ENCODE measurements at places on chromosomes 2 and 18.

DNA sequence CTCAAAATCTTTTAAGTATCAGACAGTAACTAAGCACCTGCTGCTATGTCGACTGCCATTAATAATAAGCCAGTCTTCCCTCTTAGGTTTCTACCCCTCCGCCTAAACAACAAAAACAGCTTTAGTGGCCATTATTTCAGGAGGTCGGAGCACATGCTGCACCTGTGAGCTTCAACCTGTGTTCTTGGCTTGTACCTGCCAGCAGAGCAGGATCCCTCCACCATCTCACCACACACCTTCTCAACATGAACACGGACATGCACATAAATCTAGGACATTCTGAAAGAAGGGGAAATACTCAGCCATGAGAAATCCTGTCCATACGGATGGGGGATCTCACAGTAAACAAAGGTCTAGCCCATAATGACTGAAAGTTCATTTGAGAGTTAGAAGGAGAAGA is 3.7 kb downstream of the CYB5A start:
- DNase-seq, result no peak

DNA sequence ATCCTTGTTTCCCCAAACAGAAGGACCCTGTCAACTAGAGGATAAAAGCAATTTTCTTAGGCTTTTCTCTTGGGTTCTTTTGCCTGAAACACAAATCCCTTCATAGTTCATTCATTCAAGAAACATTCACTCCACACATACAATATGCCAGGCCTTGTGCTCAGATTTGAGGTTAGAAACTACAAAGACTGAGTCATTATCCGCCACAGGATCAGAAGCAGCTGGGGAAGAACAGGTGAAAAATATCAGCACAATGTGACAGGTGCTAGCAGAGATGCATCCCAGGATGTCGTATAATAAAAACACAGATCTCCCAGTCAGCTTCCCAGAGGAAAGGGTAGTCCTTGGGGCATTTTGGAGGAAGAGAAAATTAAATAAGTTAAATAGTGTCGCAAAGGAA is 172.4 kb downstream of the LRATD1 start:
- peak; percentile 21 for DNase-seq

DNA sequence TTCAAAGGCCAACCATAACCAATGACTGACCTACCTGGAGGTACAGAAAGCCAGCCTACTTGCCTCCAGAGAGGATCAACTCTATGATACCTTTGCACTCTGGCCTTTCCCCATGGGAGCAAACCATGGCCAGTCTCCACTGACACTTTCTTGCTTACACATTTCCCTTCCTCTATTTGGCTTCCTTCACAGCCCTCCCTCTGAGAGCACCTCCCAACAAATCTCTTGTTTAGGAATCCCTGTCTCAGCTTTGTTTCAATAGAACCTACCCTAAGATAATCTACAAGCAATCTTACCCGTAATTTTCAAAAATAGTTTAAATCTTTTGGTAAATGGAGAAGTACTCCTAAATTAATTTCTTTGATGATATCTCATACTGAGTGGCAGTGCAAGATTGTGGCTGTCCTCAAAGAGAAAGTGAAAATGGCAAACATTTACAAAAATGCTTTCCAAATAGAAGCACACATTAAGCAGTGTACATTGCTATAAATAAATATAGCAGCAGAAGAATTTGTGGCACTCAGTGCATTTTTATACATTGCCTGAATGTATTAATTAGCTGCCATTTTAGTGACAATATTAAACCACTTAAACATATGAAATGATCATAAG is 140.6 kb downstream of the CCDC148 start:
- no peak for DNase-seq

DNA sequence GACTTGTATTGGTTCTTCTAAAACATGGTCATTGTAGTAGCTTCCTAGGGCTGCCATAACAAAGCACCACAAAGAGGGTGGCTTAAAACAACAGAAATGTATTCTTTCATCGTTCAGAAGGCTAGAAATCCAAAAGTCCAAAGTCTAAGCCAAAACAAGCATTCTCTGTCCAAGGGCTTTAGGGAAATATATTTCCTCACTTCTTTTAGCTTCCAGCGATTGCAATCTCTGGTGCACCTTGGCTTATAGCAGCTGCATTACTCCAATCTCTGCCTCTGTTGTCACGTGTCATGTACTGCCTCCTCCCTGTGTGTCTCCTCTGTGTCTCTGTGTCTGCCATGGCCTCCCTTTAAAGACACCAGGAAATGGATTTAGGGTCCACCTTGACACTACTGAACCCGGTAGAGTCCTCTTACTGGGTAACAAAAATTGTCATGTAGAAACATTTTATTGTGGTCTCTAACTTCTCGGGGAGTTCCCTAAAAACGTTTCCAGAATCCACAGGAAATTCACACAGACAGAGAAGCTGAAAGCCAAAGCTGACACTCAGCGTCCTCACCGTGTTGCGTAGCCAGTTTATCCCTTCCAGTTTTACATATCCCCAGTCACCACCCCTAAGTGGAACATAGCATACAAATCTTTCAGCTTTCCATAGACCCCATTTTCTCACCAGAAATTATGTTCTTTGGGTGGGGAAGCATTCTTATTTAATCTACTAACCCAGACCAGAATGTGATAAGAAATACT is 20.7 kb upstream of the TTN start:
- DNase-seq, result no peak

GRCh38 chr2:196288006-196288538 is 116.7 kb upstream of the STK17B start:
- DNase-seq, result no peak

DNA sequence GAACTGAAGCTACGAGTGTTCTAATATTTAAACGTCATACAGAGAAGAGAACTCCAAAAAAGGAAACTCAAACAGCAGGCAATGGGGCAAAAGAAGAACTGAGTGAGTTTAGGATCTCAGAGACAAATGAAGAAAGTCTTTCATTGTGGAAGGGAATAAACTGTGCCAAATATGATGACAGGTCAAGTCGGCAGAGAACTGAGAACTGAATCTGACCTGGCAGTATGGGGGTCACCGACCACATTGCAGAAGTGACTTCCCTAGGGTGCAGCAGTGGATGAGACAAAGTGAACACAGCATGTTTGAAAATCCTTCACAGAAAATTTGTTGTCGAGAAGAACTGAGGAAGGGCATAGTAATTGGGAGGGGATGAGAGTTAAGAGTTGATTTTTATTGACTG is 55.9 kb downstream of the TTC21B start:
- DNase-seq, result no peak

GRCh38 chr2:105789745-105790460 is 45.2 kb downstream of the NCK2 start:
- peak; percentile 43 for DNase-seq

All from HCEC 1CT (cell line).